A549 treated with GW870086 at 1 μM for 4 hours (cell line): ENCODE measurements at places on chromosomes 13 and 19. TPM values are rescaled to one million over a fixed set of nuclear protein-coding genes. Genes with fewer than 3 reads are reported as not detected.

CBY2 gene
- not detected in 5 replicates for total RNA-seq

OR10H2 gene
- not detected in 5 replicates for total RNA-seq

ICAM5 gene
- total RNA-seq = 0.34 to 1.1 TPM (median 0.61 TPM) in 5 replicates

SLC46A3 gene
- total RNA-seq = 1.5 to 2.0 TPM (median 1.9 TPM) in 5 replicates

KCNK6 gene
- 4.2 to 5.4 TPM (median 4.9 TPM) in 5 replicates for total RNA-seq

IGFL4 gene
- 0.29 to 0.82 TPM (median 0.36 TPM) in 5 replicates for total RNA-seq

GRWD1 gene
- total RNA-seq = 94.7 to 125 TPM (median 108 TPM) in 5 replicates

CEACAM8 gene
- total RNA-seq = not detected in 5 replicates

FBXO27 gene
- 2.8 to 4.4 TPM (median 3.9 TPM) in 5 replicates for total RNA-seq

AP2S1 gene
- total RNA-seq = 243 to 332 TPM (median 307 TPM) in 5 replicates

ZNF540 gene
- 0.18 TPM in 1 of 5 replicates, not detected in the others for total RNA-seq

KLF1 gene
- not detected in 5 replicates for total RNA-seq

CPB2 gene
- not detected in 5 replicates for total RNA-seq

PCDH9 gene
- total RNA-seq = 5.5 to 7.3 TPM (median 5.7 TPM) in 5 replicates

LSR gene
- 8.0 to 13.1 TPM (median 9.4 TPM) in 5 replicates for total RNA-seq

FAAP24 gene
- total RNA-seq = 13.3 to 17.6 TPM (median 16.2 TPM) in 5 replicates

TARM1 gene
- total RNA-seq = not detected in 5 replicates

MYPOP gene
- 6.1 to 9.6 TPM (median 8.7 TPM) in 5 replicates for total RNA-seq

ARHGEF7 gene
- total RNA-seq = 18.0 to 20.8 TPM (median 20.5 TPM) in 5 replicates

PEAK3 gene
- 0.05 TPM in 1 of 5 replicates, not detected in the others for total RNA-seq

FGF9 gene
- not detected in 5 replicates for total RNA-seq

BEST2 gene
- total RNA-seq = 0.10 to 0.26 TPM (median 0.22 TPM) in 5 replicates

CKAP2 gene
- total RNA-seq = 26.8 to 33.6 TPM (median 32.6 TPM) in 5 replicates

FAM83E gene
- 0.08 to 0.63 TPM (median 0.18 TPM) in 5 replicates for total RNA-seq

XPO4 gene
- 4.7 to 6.5 TPM (median 6.2 TPM) in 5 replicates for total RNA-seq

ZNF20 gene
- 0.23 to 0.25 TPM in 2 of 5 replicates, not detected in the others for total RNA-seq

ZNF823 gene
- 2.0 to 3.4 TPM (median 2.6 TPM) in 5 replicates for total RNA-seq

NLRP9 gene
- not detected in 5 replicates for total RNA-seq

DCT gene
- total RNA-seq = not detected in 5 replicates

LGALS4 gene
- 0.35 to 1.8 TPM (median 0.45 TPM) in 5 replicates for total RNA-seq

IL11 gene
- 14.5 to 19.3 TPM (median 18.6 TPM) in 5 replicates for total RNA-seq

IZUMO4 gene
- 0.23 to 1.1 TPM (median 0.80 TPM) in 5 replicates for total RNA-seq
